Fibroblast of skin of abdomen (primary cell): ENCODE measurements at places on chromosomes 3 and 15.
A peak's percentile ranks its signal among the peaks of the same experiment; 100 is the strongest.

DNA sequence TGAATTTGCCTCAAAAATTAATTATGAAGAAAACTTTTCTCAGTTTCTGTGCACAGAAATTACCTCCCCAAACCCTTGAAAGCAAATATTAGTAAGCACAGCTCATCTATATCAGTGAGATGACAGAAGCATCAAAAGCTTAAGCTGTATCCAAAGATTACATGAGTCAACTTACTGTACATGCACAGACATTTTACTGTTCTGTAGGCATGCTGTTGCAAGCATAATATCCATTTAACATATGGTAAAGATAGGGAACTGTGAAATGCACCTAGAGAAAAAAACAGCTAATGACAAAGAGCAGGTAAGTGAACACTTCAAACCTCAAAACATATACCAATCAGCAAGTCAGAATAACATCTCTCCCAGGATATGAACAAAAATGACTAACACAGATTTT, 20.9 kb downstream of the SHOX2 start:
- DNase-seq = peak; percentile 17

- DNase-seq = peak; percentile 47
Observed at GRCh38 chr3:146133441-146133840, 27.5 kb downstream of the PLOD2 start.

DNA sequence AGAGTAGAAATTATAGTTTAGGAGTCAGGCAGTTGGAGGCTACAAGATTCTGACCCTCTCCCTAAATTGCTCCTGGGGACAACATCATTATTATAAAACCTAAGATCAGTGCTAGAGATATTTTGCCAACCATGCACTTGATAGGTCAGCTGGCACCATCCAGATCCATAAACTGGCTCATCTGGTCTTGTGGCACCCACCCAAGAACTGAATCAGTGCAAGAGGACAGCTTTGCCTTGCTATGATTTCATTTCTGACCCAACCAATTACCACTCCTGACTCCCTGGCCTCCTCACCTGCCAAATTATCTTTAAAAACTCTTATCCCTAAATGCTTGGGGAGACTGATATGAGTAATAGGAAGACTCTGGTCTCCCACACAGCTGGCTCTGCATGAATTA, 461.1 kb upstream of the TGFBR2 start:
- no peak for DNase-seq

DNA sequence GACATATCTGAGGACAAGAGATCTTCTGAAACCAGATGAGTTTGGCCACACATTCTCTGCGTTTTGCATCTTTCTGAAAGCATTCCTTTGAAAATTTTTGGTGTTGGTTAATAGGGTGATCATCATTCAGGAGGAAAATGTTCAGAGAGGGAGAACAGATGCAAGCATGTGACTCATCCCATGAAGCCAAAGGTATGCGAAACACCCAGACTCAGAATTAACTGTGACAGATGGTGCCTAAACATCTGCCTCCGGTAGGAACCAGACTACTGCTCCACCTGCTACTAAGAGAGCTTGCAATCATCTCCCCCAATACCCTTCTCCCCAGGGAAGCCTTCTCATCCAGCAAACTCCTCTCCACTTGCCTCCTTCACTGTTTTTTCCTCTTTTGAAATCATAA, 46.2 kb downstream of the TRIM69 start:
- DNase-seq = peak; percentile 36

GRCh38 chr15:22227411-22228100, 147.2 kb downstream of the OR4M2 start:
- no peak for DNase-seq

- no peak for DNase-seq
Observed at GRCh38 chr3:64170270-64170669, 55.0 kb downstream of the PRICKLE2 start.

- peak; percentile 96 for DNase-seq
Observed at GRCh38 chr3:8555113-8555661, 53.6 kb downstream of the LMCD1 start.

GRCh38 chr15:48850648-48851047, 27.3 kb upstream of the EID1 start:
- no peak for DNase-seq

GRCh38 chr3:124351430-124352148, 359.7 kb upstream of the ROPN1 start:
- DNase-seq = peak; percentile 81

GRCh38 chr3:18103591-18103990, 321.5 kb downstream of the SATB1 start:
- DNase-seq = no peak

GRCh38 chr15:78317145-78317836, 17.9 kb upstream of the SKIC8 start:
- DNase-seq = no peak

DNA sequence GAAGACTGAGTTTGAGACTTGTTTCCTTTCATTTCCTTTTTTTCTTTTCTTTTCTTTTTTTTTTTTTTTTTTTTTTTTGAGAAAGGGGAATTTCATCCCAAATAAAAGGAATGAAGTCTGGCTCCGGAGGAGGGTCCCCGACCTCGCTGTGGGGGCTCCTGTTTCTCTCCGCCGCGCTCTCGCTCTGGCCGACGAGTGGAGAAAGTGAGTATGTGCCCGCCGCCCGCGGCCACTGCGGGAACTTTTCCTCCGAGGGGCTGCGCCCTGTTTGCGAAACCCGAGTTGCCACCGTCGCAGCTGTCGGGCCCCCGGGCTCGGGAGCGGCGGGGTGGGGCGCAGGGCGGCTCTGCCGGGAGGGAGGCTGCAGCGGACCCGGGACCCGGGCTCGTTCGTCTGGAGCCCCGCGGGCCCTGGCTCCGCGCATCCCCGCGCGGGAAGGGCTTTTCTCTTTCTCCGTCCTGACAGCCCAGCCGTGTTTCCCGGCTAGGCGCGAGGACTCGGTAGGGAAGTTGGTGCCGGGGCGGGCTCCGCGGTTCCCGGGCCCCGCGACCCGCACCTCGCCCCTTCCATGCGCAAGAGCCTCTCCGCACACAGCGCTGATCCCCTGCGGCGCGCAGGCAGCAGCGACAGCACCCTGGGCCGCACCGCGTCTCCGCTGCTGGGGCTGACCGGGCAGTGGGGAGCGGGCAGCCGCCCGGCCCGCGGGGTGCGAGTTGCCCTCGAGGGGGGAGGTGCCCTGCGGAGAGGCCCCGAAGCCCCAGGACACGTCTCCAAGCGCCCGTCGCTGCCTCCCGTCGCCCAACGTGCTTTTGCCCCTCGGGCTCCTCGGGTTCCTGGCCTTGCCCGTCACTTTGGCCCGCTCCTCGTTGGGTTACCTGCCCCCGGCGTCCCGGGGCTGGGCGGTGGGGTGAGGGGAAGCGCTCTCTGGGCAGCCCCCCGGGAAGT, 1.4 kb downstream of the IGF1R start:
- no peak for DNase-seq

DNA sequence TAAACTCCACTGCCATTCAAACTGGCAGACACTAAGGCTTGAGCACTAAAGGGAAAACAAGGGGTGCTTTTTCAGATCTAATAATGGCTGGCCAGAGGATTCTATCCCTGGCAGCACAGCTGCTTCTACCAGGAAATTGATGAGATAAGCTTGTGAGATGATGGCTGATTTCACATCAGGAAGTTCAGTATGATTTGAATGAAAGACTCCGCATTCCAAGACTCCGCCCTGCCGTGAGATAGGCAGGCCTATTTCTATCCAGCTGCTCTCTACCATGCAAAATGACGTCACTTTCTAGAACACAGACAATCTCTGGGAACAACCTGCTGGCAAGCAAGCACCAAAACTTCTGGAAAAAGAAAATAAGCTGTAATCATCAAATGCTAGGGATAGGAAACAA, 171.8 kb downstream of the WDR76 start:
- DNase-seq = peak; percentile 35

DNA sequence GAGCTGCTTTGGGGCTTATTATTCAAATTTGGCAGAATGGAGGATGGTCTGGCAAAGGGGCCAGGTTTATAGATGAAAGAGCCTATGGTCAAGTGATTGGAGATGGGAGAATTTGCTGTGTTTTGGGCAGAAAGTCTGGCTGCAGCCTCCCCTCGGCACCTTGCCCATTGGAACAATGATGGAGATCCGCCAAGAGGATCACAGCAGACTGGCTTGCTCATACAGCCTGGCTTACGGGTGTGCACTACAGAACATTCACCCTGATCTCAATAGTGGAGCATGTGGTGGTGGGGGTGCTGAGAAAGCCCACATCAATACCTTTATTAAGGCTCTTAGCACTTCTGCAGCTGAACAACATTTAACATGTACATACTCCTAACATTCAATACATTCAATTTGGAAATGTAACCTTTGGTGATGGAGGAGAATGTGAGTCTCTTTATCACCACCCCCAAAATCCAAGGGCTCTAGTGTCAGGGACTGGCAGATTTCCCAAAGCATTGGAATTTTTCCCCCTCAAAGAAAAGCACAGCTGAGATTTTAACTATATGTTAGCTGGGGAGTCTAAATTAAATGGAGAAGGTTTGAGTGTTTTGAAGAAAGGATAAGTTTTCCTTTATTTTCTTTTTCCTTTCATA, 118.4 kb upstream of the TMC3 start:
- DNase-seq = peak; percentile 83

DNA sequence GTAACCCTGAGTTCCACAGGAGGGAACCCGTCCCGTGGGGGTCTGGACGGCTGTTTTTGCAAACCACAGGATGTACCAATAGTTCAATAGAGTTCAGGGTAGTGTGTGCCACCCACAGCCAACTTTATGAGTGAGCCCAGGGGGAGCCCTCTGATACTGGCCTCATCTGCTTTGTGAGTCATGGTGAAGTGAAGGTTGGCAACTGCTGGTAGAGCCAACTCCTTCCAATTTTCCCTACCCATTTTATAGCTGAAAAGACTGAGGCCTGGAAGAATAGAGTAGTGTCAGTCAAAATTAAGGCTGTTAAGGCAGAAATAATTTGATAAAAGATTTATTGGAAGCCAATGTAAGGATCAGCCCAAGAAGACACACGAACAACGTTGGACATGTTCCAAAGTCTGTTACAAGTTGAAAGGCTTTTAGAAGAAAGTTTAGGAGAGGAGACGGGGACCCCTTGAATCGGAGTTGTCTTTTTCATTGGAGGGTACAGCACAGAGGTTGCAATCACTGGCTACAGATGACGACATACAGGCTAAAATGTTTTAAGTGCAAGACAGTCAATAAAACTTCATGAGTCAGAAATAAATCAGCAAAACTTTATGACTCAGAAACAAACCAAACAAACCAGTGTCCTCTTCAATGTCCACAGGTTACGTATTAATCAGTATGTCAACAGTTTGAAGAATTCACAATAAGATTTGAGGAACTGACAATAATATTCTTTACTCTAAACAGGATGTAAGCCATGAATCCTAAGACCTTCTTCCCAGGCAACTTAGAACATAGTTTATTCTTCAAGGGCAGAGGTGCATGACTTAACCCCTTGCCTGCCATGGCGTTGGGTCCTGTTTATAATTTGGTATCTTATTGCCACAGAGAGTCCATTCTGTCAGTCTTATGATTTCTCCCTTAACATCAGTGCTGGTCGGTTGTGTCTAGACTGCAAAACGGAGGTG, 62.9 kb upstream of the NR2E3 start:
- peak; percentile 58 for DNase-seq

DNA sequence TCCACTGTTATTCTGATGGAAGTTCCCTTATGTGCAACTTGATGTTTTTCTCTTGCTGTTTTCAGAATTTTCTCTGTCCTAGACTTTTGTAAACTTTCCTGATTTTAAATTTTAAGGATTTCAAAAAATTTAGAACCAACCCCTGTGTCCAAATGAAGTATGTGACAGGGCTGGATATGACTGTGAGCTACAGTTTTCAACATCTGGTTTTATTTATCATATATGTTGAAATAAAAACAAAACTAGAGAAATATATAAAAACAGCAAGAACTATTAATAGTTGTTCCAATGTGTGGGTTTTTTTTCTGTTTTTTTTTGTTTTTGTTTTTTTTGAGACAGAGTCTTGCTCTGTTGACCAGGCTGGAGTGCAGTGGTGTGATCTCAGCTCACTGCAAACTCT, 47.4 kb upstream of the PSMD6 start:
- no peak for DNase-seq
